NCI-H187 treated with DMSO at 0.1 percent for 48 hours (cell line): ENCODE measurements at places on chromosomes 2 and 18.

DNA sequence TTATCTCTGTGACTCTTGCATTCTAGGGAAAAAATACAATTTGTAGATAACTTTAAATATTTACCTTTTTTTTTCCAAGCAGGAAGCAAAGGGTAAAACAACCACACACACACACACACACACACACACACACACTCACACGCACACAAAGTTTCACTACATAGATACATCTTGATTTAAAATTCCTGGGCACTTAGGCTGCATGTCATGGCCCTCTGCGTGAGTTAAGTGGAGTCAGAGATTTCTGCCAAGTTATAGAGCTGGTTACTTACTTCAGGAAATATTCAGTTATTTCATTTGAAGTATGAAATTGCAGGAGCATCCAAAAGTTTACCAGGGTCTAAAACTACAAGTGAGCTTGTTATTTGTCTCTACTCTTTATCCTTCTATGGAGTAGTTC lies 612.0 kb downstream of the IRS1 start:
- DNase-seq: no peak

- DNase-seq: no peak
These were observed 15.4 kb downstream of the ARHGAP28 start for GRCh38 chr18:6744816-6745455.

- DNase-seq: no peak
These were observed 27.4 kb downstream of the ITSN2 start for GRCh38 chr2:24332791-24333540.

DNA sequence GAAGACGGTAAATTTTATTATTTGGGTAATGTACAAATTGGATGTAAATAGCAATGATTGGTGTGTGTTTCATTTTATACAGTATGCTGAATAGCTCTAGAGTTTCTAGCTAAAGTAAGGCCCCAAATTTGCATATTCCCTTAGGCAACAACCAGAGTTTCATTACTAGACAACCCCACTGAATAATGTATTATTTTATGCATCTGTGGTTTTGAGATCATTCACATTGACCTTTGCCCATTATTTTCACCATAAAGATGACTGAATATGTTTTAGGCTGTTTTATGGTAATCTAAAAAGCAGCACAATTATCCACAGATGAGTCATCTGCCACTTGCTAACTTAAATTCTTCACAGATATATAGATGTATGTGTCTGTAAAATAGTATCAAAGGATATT lies 44.5 kb upstream of the C2orf74 start:
- DNase-seq: no peak

DNA sequence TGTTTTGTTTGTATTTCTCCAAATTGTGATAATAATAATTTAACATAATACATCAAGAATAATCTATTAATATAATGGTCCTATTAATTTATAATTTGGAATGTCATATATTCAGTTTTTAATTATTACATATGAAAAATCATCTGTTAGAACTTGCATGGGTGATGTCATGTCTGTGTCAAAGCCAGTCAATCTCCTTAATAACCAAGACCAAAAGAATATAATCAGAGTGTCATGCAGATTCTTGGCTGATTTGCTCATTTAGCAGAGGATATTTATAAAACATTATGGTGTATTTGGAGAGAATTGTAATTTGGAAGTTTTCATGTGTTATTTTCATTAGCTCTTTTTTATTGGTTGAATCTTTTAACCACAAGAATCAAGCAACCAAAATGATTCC lies 96.4 kb downstream of the PIK3C3 start:
- DNase-seq: no peak

DNA sequence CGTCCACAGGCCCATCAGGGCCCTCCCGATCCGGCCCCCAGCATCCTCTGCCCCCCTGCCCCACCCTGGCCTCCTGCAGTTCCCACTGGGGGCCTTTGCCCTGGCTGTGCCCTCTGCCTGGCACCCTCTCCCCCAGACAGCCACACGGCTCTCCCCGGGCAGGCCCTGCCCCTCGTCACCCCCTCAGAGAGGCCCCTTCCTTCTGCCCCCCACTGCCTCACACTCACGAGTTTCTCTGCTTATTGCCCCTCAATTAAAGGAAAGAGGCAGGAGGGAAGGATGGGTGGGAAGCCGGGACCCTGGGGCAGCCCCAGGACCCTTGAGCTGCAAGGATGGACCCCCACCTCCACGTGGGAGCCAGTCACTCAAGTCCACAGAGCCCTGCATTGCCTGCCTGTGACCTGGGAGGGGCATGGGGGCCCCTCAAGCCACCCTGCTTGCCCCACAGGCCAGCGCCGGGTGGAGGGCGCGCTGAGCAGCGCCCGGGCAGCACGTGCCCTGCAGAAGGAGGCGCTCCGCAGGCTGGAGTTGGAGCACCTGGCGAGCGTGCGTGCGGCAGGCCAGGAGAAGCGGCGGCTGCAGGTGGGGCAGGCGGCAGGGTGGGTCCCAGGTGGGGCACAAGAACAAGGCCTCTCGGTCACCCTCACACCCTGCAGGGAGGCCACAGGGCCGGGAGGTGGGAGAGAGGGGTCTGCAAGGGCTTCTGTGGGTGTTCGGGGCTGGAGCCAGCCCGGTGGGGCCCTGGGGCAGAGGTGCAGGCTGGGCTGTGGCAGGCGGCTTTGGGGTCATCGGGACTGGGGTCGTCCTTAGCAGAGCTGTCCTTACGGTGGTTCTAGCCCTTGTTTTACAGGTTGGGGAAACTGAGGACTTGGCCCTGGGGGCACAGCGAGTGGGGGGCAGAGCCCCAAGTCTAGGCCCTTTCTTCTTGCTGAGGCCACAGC lies 30.5 kb upstream of the SNED1 start:
- DNase-seq: no peak

GRCh38 chr2:240623531-240624010 lies 1.7 kb upstream of the GPR35 start:
- DNase-seq: no peak

- no peak for DNase-seq
These were observed 133.5 kb downstream of the CDH20 start for GRCh38 chr18:61466736-61467135.

DNA sequence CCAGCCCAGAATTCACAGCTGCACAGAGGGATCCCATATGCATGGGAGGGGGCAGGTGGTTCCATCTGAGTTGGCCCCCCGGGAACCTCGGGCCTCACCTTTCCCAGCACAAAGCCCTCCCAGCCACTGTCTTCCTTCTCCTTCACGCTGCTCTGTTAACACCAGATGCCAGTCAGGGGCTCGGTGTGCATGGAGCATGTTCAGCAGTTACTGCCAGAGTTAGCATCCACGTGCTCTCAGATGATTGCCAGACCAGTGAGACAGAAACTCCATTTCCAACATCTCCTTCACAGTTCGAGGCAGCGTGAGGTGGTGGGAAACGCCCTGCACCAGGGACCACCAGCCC lies 101.0 kb downstream of the PTGR3 start:
- no peak for DNase-seq

DNA sequence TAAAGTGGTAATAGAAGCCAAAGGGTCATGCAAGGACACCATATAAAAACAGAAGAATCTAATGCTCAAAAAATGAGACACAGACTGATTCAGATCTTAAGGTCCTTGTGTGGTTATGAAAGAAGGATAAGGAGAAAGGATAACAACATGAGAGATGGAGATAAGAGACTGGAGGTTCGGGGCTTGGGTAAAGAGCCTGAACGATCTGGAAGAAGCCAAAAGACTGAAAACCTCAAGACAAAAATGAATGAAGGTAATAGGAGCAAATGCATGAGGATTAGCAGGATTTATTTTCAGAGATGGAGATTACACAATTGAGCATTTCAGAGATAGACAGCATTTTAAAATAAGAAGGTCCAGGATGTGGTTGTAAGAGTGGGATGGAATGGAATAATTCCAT lies 26.1 kb downstream of the STK17B start:
- no peak for DNase-seq

DNA sequence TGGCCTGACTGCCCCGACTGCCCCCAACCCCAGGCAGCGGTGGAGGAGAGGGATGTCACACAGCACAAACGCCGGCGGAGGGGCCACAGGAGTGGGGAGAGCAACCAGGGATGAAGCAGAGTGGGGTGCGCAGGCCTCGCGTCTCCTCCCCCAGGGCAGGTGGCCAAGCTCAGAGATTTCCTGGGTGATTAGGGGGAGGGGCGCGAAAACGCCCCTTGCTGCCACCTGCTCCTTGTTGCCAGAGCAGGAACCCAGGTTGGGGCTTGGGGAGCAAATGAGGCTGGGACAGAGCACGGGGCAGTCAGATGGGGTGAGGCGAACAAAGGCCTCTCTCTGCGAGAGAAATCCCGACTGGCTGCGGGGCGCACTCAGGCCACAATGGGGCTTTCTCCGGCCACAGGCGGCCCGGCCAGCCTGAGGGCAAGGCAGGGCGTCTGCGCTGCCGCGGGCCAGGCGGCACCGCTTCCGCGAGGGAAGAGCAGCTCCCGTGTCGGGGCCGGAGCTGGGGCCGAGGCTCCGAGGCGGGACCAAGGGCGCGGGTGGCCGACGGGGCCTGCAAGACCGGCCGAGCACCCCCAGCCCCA lies 11.5 kb downstream of the TEX44 start:
- no peak for DNase-seq

GRCh38 chr2:206241736-206242135 lies 32.7 kb upstream of the ZDBF2 start:
- no peak for DNase-seq

DNA sequence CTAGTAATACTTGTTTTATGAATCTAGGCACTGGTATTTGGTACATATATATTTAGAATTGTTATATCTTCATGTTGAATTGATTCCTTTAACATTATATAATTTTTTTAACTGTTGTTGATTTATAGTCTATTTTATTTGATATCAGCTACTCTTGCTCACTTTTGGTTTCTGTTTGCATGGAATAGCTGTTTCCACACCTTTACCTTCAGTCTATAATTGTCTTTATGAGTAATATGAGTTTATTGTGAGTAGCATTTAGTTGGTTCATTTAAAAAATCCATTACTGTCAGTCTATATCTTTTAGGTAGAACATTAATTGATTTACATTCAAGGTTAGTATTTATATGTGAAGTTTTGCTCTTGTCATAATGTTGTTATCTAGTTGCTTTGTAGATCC lies 58.6 kb downstream of the SMCHD1 start:
- no peak for DNase-seq

- DNase-seq: no peak
These were observed 9.6 kb downstream of the PER2 start for GRCh38 chr2:238278626-238279323.

DNA sequence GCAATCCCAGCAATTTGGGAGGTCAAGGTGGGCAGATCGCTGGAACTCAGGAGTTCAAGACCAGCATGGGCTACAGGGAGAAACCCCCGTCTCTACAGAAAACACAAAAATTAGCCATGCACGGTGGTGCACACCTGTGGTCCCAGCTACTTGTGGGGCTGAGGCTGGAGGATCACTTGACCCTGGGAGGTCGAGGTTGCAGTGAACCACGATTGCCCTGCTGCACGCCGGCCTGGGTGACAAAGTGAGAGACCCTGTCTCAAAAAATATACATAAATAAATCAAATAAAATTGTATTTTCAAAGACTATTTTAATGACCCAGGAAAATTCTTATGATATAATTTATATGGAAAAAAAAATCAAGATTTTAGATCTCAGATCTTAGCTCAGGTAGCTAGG lies 191.5 kb downstream of the ZFP36L2 start:
- no peak for DNase-seq

GRCh38 chr2:30095402-30095801 lies 51.4 kb upstream of the YPEL5 start:
- DNase-seq: no peak

DNA sequence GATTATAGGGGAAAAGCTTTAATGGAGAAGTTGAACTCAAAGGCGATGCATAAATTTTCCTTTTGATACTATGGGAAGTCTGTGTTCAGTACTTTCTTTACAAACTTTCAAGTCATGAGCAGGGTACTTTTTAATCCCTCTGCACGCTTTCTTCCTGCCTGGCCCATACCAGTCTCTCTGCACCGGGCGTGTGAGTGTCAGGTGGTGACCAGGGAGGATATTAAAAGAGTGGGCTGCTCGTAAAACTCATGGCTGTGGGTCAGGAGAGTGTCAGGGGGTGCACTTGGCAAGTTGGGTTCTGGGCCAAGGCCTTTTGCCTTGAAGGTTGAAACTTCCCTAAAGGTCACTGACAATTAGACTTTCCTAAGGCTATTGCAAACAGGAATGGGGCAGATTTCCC lies 367.8 kb downstream of the GPD2 start:
- DNase-seq: no peak

DNA sequence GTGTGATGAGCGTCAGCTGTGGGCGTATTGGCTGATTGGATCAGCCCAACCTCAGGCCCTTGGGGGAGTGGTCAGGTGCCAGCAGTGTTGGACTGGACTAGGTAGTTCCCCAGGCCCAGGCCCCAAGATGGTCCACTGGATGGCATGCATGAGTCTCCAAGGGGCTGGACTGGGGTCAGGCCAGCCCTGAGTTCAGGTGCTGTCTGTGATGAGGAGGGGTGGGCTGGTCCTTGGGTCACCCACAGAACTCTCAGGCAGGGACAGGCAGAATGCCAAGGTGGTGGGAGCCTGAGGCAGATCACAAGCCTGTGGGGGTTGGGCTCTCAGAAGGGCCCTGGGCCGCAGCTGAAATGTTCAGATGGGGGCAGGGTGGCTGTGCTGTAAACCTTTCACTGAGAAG lies 59.5 kb upstream of the THUMPD2 start:
- no peak for DNase-seq

DNA sequence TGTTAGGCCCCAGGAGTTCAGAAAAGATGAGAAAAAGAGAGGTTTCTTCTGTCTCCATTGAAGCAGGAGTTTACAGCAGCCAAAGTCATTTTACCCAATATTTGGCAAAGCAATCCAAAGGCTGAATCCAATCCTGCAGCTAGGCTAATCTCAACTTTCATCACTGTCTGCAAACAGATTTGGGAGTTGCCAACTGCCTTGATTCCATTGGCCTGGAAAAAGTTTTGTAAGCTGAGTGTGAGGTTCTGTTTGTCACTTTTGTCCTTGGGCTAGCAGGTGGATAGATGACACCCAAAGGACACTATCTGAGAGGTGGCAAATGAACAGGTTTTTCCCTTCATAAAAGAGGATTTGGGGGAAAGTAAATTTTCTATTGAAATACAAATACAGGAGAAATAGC lies 56.6 kb upstream of the SETBP1 start:
- no peak for DNase-seq

- DNase-seq: no peak
These were observed 143.6 kb downstream of the VAPA start for GRCh38 chr18:10057401-10057893.

DNA sequence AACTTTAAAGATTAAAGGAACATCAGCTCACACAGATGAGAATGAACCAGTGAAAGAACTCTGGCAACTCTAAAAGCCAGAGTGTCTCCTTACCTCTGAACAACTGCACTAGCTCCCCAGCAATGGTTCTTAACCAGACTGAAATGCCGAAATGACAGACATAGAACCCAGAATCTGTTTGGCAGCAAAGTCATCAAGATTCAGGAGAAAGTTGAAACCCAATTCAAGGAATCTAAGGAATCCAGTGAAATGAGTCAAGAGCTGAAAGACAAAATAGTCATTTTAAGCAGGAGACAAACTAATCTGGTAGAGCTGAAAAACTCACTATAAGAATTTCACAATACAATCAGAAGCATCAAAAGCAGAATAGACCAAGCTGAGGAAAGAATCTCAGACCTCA lies 72.0 kb downstream of the STRADB start:
- no peak for DNase-seq
